ENCODE measurements at places on chromosomes 13 and 19.

DNA sequence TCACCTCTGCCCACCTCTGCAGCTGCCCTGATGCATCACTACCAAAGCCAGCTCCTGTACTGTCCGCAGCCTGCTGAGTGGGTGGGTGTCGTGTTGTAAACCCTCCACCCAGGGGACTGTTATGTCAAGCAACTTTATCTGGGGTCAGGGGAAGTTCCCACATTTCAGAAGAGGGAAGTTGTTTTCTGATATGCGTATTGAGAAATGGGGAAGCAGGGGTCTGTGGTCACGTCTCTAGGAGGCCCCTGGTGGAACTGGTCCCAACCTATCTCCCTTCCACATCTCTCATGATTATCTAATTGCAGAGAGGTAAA is 31.2 kb downstream of the CLEC17A start:
- no peak for DNase-seq

- no peak for DNase-seq
Observed at GRCh38 chr13:100231176-100231575, 142.3 kb downstream of the PCCA start.

DNA sequence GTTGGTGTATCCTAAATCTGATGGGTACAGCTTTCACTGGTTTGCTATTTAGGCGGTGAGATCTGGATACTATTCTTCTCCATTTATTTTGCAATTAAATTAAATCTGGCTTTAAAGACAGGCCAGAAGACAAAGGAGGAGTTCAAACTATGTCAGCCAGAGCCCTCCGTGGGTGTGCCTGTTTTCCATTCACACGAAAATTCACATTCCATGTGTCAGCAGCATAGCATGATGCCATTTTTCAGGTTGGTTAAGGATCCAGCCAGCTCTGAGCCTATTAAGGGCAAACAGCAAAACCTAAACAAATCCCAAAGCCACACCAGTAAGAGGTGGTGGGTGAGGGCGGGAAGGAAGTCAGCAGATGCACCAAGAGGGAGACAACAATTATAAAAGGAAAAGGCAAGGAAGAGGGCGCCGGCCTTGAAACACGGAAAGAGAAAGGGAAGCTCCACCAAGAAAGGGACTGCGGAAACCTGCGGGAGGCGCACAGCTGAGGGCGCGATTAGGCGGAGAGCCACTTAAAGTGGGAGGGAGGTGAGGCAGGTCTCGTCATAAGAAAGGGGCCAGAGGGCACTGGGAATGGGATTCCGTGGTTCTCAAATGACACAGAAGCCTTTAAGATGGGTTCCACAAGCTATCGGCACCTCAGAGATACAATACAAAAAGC is 43.0 kb downstream of the CARS2 start:
- no peak for DNase-seq

DNA sequence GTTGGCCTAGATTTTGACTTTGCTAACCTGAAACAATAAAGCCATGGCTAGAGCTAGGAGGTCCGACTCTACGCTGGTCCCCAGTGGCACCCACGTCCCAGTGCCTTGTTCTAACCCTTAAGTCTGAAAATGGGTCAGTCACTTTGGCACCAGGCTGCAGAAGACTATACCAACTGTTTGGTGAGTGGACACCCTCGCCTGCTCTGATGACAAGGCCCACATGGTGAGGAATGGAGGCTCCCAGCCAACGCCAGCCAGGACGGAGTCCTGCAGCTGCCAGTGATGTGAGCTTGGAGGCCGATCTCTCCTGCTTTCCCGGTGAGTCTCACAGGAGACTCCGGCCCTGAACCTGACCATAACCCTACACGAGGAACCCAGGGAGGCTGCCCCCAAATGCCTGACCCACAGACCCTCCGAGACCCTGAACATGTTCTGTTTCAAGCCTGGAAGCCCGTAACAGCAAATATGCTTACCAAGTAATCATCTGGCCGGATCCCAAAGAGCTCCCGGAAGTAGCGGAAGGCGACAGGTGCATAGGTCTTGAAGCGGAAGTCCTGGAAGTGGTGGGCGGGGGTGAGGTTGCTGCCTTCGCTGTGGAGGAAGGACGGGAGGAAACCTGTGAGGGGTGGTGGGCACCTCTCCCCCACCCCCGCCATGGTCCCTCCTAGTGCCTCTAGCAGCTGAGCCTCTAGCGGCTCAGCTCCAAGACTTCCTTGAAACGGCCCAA is 34.1 kb upstream of the CACTIN start:
- no peak for DNase-seq

DNA sequence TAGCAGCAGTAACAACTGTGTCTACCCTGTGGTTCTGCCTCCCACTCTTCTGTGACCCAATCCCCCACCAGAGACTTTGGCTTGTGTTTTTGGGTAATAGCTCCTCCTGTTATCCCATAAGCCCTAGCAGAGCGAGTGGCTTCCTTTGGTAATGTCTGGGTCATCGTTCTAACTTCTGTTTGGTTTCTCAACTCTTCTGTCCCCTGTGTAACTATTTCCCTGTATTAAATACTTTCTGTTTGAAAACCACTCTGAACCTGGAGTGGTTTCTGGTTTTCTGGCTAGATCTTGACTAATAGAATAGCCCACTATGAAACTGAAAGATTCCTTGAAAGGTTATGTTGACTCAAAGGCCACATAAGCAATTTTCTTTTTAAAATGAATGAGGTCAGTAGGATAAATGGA is 350.0 kb downstream of the DCT start:
- DNase-seq, result no peak

GRCh38 chr19:42466521-42467182 is 23.9 kb upstream of the CXCL17 start:
- no peak for DNase-seq

DNA sequence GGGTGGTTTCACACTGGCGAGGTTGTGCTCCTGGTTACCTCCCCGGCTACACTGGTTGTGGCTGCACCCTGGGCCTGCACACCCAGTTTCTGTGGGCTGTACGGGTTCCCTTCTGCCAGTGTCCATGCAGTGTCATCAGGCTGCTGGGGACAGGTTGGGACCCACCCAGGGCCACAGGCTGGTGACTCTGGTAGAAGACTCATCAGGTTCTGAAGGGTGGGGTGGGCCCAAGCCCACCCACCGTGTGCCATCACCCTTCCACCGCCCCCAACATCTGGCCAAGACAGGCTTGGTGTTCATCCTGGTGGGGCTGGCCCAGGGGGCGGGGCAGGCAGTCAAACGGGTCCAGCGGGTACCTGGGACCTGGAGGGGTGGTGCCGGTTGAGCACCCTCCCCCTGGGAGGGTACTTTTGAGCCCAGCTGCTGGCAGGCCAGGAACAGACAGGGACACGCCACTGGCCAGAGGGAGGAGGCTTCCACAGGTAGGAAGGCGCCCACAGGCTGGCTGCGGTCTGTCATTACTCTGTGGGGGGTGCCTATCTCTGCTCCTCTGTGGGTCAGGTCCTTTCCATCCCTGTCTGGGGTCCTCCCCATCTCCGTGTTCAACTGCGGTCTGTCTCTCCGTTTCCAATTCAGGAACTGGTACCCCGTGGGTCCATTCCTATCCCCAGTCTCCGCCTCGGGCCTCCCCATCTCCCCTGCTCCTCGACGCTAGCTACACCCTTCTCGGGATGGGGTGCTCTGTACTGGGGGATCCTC is at the start of gene RNF225:
TSS of gene RNF225 (plus strand) at position 437 of the 759 bp plus-strand sequence. CDS start 434 bp downstream, outside the sequence.
- no peak for DNase-seq

- DNase-seq, result no peak
Observed at GRCh38 chr13:93529961-93530360, 303.4 kb downstream of the GPC6 start.

DNA sequence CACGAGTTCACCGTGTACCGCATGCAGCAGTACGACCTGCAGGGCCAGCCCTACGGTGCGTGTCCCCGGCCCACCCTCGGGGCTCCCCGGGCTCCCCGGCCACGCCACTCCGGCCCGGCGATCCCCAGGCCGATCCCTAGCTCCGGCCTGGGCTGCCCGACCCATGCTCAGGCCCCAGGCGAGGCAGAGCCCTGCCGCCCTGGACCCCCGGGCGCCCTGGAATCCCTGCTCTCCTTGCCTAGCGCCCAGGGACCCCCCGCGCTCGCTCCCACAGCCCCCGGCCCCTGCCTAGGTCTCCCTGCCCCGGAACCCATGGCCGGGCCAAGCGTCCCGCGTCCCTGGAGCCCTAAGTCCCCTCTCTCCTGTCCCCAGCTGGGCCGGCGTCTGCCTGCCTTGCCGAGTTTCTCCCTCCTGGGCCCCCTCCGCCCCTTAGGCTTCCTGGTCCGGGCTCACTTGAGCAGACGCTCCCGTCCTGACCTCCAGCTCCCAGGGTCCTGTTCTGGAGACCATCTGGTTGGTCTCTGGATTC is 494 bp downstream of the NCLN start:
- no peak for DNase-seq

DNA sequence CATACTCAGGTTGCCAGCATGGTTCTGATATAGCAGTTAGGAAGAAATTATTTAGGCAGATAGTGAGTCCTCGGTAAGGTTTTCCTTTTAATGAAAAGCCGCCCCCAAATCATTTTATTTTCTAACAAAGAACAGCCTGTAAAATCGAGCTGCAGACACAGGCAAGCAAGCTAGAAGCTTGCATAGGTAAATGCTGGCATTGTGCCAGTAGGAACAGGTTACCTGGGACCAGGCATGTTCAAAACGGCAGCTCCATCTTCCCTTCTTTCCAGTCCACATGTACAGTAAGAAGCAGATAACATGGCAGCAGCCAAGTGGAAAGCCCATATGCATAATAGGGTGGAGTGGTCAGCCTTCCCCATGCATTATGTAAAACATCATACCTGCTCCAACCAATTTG is 71.1 kb downstream of the UGGT2 start:
- DNase-seq, result no peak

GRCh38 chr13:32135655-32136054 is 104.1 kb downstream of the FRY start:
- DNase-seq, result no peak

Data from NCI-H1694 treated with DMSO at 0.1 percent for 48 hours (cell line).